Mononuclear cell (primary cell): ENCODE measurements at places on chromosomes 6 and 20. TPM values are rescaled to one million over a fixed set of nuclear protein-coding genes. Genes with fewer than 3 reads are reported as not detected.

CLPSL1 gene
- not detected for total RNA-seq

IL17A gene
- total RNA-seq, result not detected

MICB gene
- 29.2 TPM for total RNA-seq

KIF16B gene
- 5.8 TPM for total RNA-seq

C4B gene
- total RNA-seq, result 1.0 TPM

EDEM2 gene
- total RNA-seq, result 19.5 TPM

CST8 gene
- total RNA-seq, result not detected

C6orf141 gene
- total RNA-seq, result 0.21 TPM

SLC12A5 gene
- total RNA-seq, result 0.10 TPM

EPHA7 gene
- total RNA-seq, result under 0.01 TPM

SYCP2L gene
- total RNA-seq, result not detected

DCDC2 gene
- 0.10 TPM for total RNA-seq

TOMM6 gene
- 56.3 TPM for total RNA-seq

PREX1 gene
- 128 TPM for total RNA-seq

LIN28B gene
- total RNA-seq, result not detected

CEP162 gene
- total RNA-seq, result 6.3 TPM
